ENCODE measurements at places on chromosomes 5 and 9. TPM values are rescaled to one million over a fixed set of nuclear protein-coding genes. Genes with fewer than 3 reads are reported as not detected.

IFNA13 gene
- total RNA-seq, result not detected

FREM1 gene
- 0.73 TPM for total RNA-seq

SOHLH1 gene
- total RNA-seq, result not detected

CCDC180 gene
- 1.5 TPM for total RNA-seq
